ENCODE measurements at places on chromosomes 13 and 19.

- H3K4me3 ChIP-seq, result no peak overlapping the region
- no peak for DNase-seq
- H3K27ac ChIP-seq, result no peak overlapping the region
- H3K36me3 ChIP-seq, result no peaks in the 10 kb centered on the region
- peaks cover 10% of the 10 kb centered on the region for H3K4me1 ChIP-seq
Measured at GRCh38 chr13:99481366-99481765, 19.9 kb upstream of the TM9SF2 start.

GRCh38 chr19:38303517-38304351 lies at the start of gene C19orf33:
Gene C19orf33 (plus strand): TSS chr19:38304251. CDS start chr19:38304262, 11 bp downstream.
- H3K27ac ChIP-seq, result no peak within 1 kb of the TSS
- H3K4me1 ChIP-seq, result no peaks in the 10 kb centered on the region
- no peak within 1 kb of the TSS for H3K4me3 ChIP-seq
- H3K36me3 ChIP-seq, result peaks cover 3% of the 10 kb centered on the region

GRCh38 chr13:21676611-21677021 lies 5.7 kb downstream of the FGF9 start:
- no peak overlapping the region for H3K4me3 ChIP-seq
- H3K27me3 ChIP-seq, result peaks cover 39% of the 10 kb centered on the region
- no peaks in the 10 kb centered on the region for H3K36me3 ChIP-seq
- H3K27ac ChIP-seq, result no peak overlapping the region

- H3K27me3 ChIP-seq, result no peaks in the 10 kb centered on the region
- DNase-seq, result no peak
- H3K36me3 ChIP-seq, result no peaks in the 10 kb centered on the region
- no peak overlapping the region for H3K27ac ChIP-seq
- H3K4me1 ChIP-seq, result peaks cover 20% of the 10 kb centered on the region
- H3K4me3 ChIP-seq, result no peak overlapping the region
Measured at GRCh38 chr13:40161351-40161810, 505.1 kb downstream of the FOXO1 start.

GRCh38 chr19:22421797-22422196 lies 349 bp downstream of the ZNF98 start:
- H3K27me3 ChIP-seq, result peaks cover 5% of the 10 kb centered on the region
- no peak for DNase-seq
- H3K27ac ChIP-seq, result no peak overlapping the region
- no peak overlapping the region for H3K4me3 ChIP-seq
- H3K36me3 ChIP-seq, result peaks cover 5% of the 10 kb centered on the region

DNA sequence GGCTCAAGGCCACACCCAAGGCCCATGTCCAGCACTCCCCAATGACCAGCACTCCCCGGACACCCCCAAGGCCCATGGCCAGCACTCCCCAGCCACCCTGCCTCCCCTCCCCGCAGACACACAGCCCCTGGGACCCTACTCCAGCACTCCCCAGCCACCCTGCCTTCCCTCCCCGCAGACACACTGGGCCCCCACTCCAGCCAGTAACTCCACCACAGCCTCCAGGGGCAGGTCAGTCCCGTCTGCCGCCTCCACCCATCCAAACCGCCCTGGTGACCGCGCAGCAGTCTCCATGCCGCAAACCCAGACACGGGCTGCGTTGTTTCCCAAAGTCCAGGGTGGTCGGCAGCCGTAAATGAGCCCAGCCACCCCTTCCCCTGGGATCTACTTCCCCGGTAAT lies 70.7 kb downstream of the SPACA7 start:
- H3K27ac ChIP-seq, result no peak overlapping the region
- H3K36me3 ChIP-seq, result no peaks in the 10 kb centered on the region
- H3K4me3 ChIP-seq, result no peak overlapping the region
- H3K4me1 ChIP-seq, result no peaks in the 10 kb centered on the region
- no peak for DNase-seq

- no peak for DNase-seq
- H3K27ac ChIP-seq, result peak overlapping the region; percentile 46
- H3K4me3 ChIP-seq, result peak overlapping the region; percentile 28
- no peaks in the 10 kb centered on the region for H3K27me3 ChIP-seq
- peaks cover 22% of the 10 kb centered on the region for H3K4me1 ChIP-seq
Measured at GRCh38 chr19:28393574-28394336, 819.2 kb downstream of the UQCRFS1 start.

- peaks cover 11% of the 10 kb centered on the region for H3K4me1 ChIP-seq
- H3K27ac ChIP-seq, result no peak overlapping the region
- no peaks in the 10 kb centered on the region for H3K27me3 ChIP-seq
- no peaks in the 10 kb centered on the region for H3K36me3 ChIP-seq
- H3K4me3 ChIP-seq, result no peak overlapping the region
Measured at GRCh38 chr13:30133554-30133912, 173.8 kb downstream of the KATNAL1 start.

DNA sequence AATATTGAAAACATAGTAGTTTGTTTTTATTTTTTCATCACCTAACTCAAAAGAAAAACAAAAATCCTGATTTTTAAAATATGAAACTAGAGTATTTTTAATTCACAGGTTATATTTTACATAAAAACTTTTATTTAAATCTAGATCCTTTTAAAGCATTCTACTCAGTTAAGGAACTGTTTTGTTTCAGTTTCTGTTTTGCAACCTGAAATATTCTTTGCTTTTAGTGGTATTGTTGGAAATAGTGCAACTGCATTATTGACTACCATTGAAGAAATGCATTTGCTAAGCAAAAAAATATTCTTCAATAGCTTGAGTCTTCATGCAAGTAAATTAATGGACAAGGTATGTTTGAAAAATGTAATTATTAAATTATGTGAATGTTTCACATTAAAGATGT lies 43.8 kb downstream of the COG6 start:
- peaks cover 3% of the 10 kb centered on the region for H3K36me3 ChIP-seq
- no peak for DNase-seq
- no peak overlapping the region for H3K27ac ChIP-seq
- H3K4me3 ChIP-seq, result no peak overlapping the region

GRCh38 chr13:73708393-73708985 lies 425.7 kb downstream of the KLF12 start:
- DNase-seq, result peak; percentile 29
- no peaks in the 10 kb centered on the region for H3K27me3 ChIP-seq

- H3K27ac ChIP-seq, result no peak overlapping the region
- peaks cover 16% of the 10 kb centered on the region for H3K36me3 ChIP-seq
- DNase-seq, result no peak
- no peak overlapping the region for H3K4me3 ChIP-seq
- H3K27me3 ChIP-seq, result peaks cover 5% of the 10 kb centered on the region
- peaks cover 22% of the 10 kb centered on the region for H3K4me1 ChIP-seq
Measured at GRCh38 chr19:12959481-12959880, 2.5 kb upstream of the GADD45GIP1 start.

DNA sequence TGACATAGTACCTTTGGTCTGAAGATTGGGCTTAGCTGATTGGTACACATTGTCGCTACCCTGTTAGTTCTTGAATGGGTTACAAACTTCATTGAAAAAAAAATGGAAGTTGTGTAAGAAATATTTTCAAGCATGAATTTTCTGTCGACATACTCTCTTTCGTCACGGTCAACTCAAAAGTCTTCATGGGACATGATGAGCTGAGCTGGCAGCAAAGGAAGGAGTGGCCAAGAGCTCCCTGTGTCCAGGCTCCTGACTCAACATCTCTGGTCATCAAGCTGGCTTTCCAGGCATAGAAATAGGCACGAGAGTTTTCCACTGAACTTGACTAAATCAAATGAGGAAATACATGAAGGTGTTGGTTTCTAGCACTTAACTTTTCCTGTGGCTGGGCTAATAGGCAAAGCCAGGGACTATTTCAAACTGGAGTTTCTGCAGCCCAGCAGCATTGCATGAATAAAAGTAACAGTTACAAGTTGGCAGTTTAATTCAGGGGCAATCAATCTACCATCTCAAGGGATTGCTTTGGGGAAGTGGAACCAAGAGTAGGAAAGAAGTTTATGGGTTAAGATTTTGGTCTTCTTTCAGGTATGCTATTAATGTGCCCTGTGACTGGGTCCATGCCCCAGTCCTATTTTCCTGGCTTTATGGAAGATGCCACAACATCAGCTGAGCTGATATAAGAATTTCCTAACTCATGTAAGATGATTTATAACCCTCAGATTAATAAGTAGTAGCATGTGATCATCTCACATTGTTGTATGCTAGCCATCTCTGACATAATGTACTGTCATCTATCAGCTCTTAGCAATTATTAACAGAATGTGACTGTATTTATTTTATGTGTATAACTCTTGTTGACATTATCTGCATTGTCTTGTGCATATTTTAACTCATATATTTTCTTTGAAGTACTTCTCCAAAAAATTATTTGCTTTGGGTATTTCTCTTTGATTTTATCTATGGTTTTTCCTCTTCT lies 385.8 kb downstream of the DLEU7 start:
- no peak overlapping the region for H3K4me3 ChIP-seq
- no peak for DNase-seq
- no peaks in the 10 kb centered on the region for H3K36me3 ChIP-seq
- no peaks in the 10 kb centered on the region for H3K27me3 ChIP-seq
- peaks cover 6% of the 10 kb centered on the region for H3K4me1 ChIP-seq

GRCh38 chr13:42239644-42240043 lies 32.3 kb upstream of the AKAP11 start:
- H3K36me3 ChIP-seq, result peaks cover 2% of the 10 kb centered on the region
- no peaks in the 10 kb centered on the region for H3K4me1 ChIP-seq
- no peak overlapping the region for H3K27ac ChIP-seq
- H3K27me3 ChIP-seq, result no peaks in the 10 kb centered on the region
- H3K4me3 ChIP-seq, result no peak overlapping the region

DNA sequence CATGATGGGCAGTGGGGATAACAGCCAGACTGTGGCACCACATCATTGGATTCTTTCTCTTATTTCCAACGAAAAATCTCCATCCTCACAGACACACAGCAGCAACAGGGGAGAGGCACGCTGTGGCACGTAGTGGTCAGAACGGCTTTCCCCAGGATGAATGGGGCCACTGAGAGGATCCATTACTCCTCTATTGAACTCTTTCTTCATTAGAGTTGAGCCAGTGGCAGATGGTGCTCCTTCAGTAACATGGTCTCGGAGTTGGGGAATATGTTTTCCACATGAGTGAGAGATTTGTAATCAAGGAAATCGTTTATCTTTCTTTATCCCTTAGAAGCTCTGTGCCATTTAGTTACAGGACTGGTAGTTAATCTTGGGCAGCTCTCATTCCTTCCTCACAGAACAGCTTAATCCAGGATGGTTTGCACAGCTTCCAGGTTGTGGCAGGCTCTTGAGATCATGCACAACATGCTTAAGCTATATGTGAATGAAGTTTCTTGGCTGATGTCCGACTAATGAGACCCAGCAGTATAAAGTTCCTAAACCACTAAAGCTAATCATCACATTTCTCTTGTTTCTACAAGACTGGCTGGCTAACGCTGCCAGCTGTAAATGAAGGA lies 180.5 kb upstream of the SLC10A2 start:
- no peaks in the 10 kb centered on the region for H3K4me1 ChIP-seq
- DNase-seq, result no peak
- no peaks in the 10 kb centered on the region for H3K36me3 ChIP-seq
- no peak overlapping the region for H3K27ac ChIP-seq

- no peaks in the 10 kb centered on the region for H3K27me3 ChIP-seq
- no peaks in the 10 kb centered on the region for H3K36me3 ChIP-seq
- no peak overlapping the region for H3K4me3 ChIP-seq
- no peak for DNase-seq
- peaks cover 11% of the 10 kb centered on the region for H3K4me1 ChIP-seq
Measured at GRCh38 chr13:50766013-50766412, 77.5 kb downstream of the DLEU7 start.

DNA sequence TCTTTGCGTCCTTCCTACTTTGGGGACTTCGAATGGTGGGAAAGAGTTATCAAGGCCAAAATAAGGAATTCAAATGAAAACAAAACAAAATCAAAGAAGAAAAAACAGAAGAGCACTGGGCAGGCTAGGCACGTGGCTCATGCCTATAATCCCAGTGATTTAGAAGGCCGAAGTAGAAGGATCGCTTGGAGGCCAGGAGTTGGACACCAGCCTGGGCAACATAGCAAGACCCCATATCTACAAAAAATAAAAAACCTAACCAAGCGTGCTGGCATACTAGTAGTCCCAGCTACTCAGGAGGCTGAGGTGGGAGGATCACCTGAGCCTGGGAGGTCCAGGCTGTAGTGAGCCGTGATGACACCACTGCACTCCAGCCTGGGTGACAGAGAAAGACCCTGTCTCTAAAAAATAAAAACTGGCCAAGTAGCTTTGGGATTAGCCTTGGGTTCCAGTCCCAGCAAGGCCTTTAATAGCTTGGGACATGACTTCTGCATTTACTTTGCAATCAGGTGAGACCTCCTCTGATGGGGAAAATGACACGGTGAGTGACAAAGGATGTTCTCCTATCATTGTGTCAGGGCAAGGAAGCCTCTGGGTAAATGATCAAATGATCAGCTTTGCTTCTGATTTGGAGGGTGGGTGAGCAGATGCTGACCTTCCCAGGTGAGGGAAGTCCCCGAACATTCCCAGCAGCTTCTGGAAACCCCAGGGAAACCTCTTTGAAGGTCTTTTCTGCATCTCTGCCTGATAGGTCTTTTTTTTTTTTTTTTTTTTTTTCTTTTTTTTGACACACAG lies 7.1 kb downstream of the ICAM1 start:
- H3K4me3 ChIP-seq, result no peak overlapping the region
- no peak for DNase-seq
- H3K4me1 ChIP-seq, result peaks cover 31% of the 10 kb centered on the region
- H3K36me3 ChIP-seq, result peaks cover 42% of the 10 kb centered on the region

- H3K4me1 ChIP-seq, result peaks cover 6% of the 10 kb centered on the region
- peaks cover 5% of the 10 kb centered on the region for H3K27me3 ChIP-seq
- no peak overlapping the region for H3K27ac ChIP-seq
- H3K4me3 ChIP-seq, result no peak overlapping the region
- H3K36me3 ChIP-seq, result no peaks in the 10 kb centered on the region
Measured at GRCh38 chr13:112905619-112905989, 63.4 kb upstream of the MCF2L start.

DNA sequence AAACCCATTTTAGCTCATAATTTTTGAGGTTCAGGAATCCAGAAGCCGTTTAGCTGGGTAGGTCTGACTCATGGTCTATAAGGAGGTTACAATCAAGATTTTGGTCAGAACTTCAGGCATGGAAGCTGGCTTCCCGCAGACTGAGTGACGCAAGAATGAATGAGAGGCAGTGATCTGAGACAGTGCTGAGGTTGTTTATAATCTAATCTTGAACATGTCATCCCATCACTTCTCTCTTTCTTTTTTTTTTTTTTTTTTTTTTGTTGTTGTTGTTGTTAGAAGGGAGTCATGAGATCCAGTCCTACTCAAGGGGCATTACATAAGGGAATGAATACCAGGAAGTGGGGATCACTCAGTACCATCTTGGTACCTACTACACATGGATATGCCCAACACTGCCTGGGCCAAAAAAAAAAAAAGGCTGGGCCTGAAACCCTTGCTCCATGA lies 217.4 kb downstream of the DLEU7 start:
- no peak overlapping the region for H3K4me3 ChIP-seq
- no peak for DNase-seq
- no peaks in the 10 kb centered on the region for H3K4me1 ChIP-seq
- H3K27me3 ChIP-seq, result no peaks in the 10 kb centered on the region
- H3K27ac ChIP-seq, result no peak overlapping the region

GRCh38 chr19:1766800-1767352 lies 13.6 kb downstream of the ONECUT3 start:
- H3K27me3 ChIP-seq, result peaks cover 76% of the 10 kb centered on the region
- DNase-seq, result no peak
- no peak overlapping the region for H3K27ac ChIP-seq
- peaks cover 7% of the 10 kb centered on the region for H3K4me1 ChIP-seq

- H3K4me1 ChIP-seq, result no peaks in the 10 kb centered on the region
- H3K4me3 ChIP-seq, result no peak overlapping the region
- no peak for DNase-seq
Measured at GRCh38 chr13:47175172-47175866, 278.5 kb upstream of the HTR2A start.

- no peak for DNase-seq
- no peaks in the 10 kb centered on the region for H3K27me3 ChIP-seq
- H3K4me3 ChIP-seq, result no peak overlapping the region
- H3K4me1 ChIP-seq, result no peaks in the 10 kb centered on the region
Measured at GRCh38 chr13:83796364-83796763, 85.9 kb downstream of the SLITRK1 start.
